ENCODE measurements at places on chromosomes 6 and 20.

DNA sequence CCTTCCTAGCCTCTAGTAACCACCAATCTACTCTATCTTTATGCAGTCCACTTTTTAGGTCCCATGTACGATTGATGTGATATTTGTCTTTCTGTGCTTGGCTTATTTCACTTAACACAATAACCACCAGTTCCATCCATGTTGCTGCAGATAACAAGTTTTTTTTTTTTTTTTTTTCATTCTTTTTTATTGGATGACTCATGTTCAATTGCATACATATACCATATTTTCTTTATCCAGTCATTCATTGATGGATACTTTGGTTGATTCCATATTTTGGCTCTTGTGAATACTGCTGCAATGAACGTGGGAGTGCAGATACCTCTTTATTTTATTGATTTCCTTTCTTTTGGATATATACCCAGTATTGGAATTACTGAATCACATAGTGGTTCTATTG, 600.4 kb upstream of the FLRT3 start:
- no peak for DNase-seq

GRCh38 chr6:122494665-122495272, 23.2 kb upstream of the SERINC1 start:
- DNase-seq = no peak

GRCh38 chr6:139433631-139434419, 59.4 kb upstream of the CITED2 start:
- DNase-seq = no peak

DNA sequence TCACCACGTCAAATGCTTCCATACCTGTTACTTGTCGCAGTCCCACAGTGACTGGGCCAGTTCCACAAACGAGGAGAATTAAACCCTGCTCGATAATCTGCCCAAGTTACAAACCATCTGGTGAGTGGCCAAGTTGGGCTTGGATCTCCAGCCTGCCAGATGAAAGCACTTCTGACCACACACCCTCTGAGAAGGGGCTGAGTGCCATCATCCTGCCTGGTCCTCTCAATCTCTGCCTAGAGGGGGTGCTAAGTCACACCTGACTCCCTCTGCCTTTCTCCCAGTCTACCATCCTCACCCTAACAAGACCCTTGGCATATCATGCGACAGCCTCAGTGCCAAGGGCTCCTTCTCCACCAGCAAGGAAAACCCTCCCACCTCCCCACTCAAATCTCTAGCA, 15.8 kb downstream of the RRP36 start:
- DNase-seq = no peak

DNA sequence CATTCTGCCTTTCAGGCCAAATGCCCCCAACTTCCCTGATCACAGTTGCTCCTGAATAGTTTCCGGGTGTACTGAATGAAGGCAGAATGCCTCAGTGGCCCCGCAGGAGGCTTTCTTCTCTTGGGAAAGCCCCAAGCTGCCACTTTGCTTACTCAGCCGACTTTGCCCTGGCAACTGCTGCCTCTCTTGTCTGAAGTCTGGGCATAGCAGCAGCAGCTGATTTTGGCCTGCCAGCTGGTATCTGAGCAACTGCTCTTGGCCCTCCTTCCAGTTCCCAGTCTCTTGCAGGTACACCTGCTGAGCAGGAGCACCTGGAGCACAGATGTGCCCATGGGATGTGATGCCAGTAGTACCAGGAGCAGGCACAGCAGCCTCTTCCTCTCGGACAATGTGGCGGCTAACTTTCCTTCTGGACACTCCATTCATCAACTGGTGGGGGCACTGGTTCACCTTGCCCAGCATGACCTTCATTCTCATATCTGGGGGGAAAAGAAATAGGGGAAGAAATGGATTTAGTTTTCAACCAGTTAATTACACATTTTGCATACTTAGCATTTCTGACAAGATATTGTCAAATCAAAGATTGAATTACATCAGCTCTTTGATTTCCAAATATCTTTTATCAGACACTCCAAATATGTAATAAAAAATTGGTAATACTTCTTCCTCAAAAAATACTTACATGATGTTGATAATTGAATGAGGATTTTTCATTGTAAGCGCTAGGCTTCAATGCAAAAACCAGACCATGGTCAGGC, 468.2 kb downstream of the PKHD1 start:
- no peak for DNase-seq

- DNase-seq = no peak
These were observed 26.4 kb downstream of the LAMA4 start for GRCh38 chr6:112227992-112228391.

- no peak for DNase-seq
These were observed 39.2 kb downstream of the SRC start for GRCh38 chr20:37385176-37385575.

DNA sequence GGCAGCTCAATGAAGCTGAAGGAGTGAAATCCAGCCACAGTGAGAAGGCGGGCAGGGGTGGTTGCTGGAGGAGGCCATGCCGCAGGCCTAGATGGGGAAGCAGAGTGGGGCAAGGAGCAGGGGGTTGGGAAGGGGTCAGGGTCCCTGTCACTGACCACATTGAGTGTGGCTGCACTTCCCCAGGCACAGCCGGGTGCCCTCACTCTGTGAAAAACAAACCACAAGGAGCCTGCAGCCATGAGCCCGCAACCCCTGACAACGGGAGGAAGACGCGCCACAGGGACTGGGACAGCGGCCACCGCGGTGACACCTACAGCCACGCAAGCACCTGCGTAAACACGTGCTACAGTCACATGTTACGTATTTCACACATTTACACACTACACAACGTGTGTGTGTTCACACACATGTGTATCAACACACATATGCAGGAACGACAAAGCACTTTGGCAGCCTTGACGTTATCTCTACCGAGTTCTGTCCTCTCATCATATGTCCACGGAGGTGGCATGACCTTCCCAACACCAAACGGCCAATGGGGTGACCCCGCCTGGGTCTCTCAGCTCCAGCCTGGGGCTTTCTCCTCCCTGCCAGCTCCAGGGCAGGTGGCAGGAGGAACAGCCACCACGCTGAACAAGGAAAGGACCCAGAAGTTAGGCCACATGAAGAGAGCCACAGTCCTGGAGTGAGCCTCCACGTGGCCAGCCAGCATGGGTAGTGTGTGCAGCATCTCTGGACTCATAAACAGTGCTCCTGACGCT, 137.6 kb upstream of the RPS6KA2 start:
- no peak for DNase-seq

DNA sequence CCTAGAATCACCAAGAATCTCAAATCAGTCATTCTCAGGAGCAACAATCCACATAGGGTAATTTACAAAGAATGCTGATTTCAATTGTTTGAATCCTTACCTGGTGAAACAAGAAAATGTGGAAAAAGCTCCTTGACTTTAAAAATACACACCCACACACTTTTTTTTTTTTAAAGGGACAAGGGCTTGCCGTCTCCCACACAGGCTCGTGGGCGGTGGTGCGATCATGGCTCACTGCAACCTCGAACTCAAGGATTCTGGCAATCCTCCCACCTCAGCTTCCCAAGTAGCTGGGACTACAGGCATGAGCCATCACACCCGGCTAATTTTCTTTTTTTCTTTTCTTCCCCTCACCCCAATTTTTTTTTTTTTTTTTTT, 30.7 kb downstream of the PARD6B start:
- DNase-seq = peak; percentile 17

DNA sequence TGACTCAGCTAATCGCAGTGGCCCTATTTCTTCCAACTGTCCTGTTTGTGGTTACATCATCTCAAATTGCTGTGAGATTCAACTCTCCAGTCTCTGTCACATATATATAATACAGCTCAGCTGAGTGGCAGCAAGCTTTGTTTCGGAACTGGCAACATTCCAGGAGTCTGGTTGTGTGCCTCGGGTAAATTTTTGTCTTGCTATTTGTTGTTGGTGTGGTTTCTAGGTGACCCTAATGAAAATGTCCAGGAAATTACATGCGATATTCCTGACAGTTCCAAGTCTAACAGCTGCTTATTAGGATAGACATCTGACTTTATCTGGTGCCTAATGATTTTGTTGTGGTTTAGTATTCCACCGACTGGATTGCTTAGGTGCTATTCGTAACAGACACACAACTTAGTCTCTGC, 581.8 kb downstream of the CD109 start:
- DNase-seq = no peak

DNA sequence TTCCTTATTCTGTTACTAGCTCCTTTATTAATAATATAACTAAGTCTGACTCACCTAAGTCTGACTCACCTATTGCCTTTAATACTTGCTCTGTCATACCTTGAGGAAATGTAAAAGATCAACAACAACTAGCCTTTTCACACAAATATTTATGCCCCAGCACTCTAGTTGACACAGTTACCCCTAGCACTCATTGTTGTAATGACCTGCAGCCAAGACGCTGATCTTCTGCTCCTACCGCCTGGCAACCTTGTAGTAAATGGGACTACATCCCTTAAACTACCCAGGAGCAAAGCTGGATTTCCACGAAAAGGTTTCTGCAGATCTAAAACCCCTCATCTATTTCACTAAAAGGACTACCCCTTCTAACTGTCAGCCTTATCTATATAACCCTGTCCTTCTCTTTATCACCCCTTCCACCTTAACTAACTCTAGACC, 90.0 kb downstream of the PLG start:
- no peak for DNase-seq

GRCh38 chr6:88810701-88811100, 152.7 kb downstream of the RNGTT start:
- no peak for DNase-seq

GRCh38 chr20:57695940-57696339, 13.9 kb downstream of the PMEPA1 start:
- DNase-seq = no peak

- DNase-seq = peak; percentile 96
These were observed 24.8 kb downstream of the C6orf15 start for GRCh38 chr6:31087494-31088089.

- DNase-seq = no peak
These were observed 285.4 kb upstream of the FLRT3 start for GRCh38 chr20:14622796-14623195.

- DNase-seq = peak; percentile 58
These were observed 81.6 kb downstream of the KCNB1 start for GRCh38 chr20:49400904-49401303.

- DNase-seq = no peak
These were observed 23.2 kb upstream of the STX11 start for GRCh38 chr6:144127097-144127496.

- DNase-seq = no peak
These were observed 13.1 kb downstream of the RRAGD start for GRCh38 chr6:89398762-89399525.

DNA sequence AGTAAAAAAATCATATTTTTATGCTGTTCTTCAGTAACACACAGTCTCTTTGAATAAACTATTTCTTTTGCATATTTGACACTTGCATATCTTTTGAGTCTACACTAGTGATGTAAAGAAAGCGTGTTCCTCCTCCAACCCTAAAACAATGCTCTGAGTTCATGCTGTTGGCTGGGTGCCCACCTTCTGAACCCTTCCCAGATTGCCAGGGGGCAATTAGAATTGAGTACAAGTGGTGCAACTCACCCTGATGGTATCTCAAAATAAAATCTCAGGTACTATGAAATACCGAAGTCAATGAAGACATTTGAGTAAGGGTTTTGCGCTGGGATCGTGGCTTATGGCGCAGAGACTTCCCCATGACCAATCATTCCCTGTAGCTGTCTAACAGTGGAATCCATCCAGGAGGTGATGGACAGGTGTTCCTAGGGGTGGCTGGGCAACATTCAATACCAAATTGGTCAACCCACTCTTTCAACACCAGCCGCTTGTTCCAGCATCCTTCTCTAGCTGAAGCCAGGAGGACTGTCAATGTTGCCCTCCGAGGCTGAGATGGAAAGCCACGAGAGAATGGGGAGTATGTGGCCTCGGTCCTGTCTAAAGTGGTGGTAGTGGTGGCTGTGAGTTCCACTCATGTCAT, 94.4 kb upstream of the ZNFX1 start:
- DNase-seq = no peak

GRCh38 chr6:86937219-86938079, at the start of gene HTR1E:
HTR1E (plus strand) TSS chr6:86937528; CDS start chr6:87015335, 77,807 bp downstream.
- DNase-seq = peak; percentile 68

DNA sequence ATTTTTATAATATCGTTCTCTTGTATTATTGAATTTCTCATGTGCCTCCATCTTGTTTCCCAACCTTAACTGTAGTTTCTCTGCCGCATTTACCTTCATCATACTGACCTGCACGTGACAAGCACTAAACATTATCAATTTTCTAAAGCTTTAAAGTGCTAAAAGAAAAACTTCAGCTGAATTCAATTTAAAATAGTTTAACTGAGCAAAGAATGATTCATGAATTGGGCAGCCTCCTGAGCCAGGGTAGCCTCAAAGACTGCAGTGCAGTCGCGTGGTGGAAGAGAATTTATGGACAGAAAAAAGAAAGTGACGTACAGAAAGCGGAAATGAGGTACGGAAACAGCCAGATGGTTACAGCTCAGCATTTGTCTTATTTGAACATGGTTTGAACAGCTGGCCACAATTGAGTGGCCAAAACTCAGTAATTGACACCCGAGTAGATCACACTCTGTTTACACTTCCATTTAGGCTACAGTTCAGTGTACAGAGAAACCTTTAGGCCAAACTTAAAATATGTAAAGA, 4.2 kb upstream of the ZDHHC14 start:
- no peak for DNase-seq

DNA sequence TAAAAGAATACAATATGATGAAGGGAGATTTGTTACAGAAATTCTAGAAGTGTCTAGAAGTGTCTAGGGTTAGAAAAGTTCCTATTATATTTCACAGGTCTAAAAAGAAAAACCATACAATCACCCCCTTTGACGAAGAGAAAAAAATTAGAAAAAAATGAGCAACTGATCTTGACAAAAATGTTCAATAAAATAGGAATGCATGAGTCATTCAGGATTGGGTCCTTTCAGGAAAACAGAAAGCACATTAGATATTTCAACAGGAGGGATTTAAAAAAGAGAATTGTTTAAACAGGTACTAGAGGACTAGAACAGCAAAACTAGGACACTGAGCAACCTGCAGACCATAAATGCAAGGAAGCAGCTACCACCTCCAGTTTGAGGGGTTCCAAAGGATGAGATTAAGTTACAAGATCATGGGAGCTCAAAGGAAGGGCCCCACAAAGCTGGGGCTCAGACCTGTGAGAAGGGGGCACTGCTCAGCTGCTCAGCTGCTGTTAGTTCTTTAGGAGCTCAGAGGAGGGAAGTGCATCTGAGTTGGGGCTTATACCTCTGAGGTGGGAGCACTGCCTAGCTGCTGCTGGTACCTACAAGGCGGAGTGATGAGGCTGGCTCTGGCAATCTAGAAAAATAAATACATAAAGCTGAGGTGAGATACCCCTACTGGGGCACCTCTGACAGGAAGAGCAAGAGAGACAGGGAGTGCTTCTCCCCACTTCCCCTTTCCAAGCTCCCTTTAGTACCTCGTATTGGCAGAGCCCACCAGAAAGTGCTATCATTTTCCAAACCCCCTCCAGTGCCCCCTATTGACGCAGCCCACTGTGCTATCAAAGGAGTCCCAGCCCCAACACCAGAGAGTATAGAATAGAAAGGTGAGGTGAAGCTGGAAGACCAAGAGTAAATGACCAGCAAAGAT, 27.1 kb upstream of the BEND6 start:
- no peak for DNase-seq

DNA sequence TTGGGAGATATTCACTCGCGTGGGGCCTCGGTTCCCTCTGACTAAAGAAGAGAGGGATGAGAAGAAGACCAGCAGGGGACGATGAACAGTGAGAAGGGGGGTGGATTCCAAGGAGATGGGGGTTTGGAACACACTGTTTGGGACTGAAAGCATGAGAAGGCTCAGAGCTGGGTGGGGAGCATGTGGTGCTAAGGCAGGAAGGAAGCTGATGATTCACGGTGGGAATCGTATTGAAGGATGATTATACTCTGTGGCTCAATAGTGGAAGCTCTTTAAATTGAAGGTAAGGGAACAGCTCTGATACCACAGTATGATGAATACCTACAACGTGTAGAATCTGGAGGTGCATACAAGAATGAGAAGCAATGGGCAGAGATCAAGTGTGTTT, 117.5 kb upstream of the KCNK16 start:
- DNase-seq = no peak

All from testis (tissue), 5 donors.